ENCODE measurements at places on chromosomes 1 and 21.

- DNase-seq = no peak
Observed at GRCh38 chr1:230268371-230269170, 157.6 kb downstream of the PGBD5 start.

DNA sequence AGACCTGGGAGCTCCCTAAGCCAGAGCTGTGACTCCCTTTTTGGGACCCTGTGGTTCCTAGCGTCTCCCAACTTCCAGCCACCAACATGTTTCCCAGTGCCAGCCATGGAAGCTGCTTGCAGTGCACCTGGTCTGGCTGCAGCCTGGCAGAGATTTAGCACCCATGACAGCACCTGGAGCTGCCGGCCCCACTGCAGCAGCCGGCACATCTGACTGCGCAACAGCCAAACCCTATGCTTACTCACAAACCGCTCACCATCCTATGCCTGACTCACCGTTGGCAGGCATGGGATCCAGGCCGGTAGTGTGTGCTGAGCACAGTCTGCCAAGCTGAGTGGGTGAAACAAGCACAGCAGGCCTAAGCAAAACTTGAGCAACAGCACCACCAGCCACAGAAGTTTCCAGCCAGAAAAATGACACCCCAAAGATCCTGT, 435.9 kb upstream of the PRMT6 start:
- DNase-seq = no peak

DNA sequence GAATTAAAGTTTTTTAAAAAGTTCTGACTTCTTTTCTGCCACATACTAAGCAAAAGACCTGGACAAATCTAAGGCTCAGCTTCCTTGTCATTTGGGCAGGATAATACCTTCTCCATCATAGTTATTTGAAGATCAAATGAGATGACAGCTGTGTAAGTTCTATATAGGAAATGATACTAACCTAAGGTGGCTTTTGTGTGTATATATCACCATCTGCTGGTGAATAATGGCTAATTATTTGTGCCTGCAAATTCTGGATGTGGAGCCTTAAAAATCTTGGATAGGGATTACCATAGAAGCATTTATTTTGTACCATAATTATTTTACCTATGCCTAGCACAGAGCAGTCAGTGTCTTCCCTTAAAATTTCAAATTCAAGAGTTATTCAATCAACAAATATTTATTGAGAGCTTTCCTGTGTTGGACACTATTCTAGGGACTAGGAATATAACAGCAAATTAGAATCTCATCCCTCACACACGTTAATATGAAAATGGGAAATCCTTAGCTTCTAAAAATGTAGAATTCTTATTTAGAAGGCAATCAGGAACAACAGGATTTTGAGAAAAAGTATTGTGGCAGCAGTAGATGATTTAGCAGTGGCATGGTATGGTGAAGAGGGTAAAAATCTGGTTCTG, 89.8 kb downstream of the TMEM200B start:
- no peak for DNase-seq

DNA sequence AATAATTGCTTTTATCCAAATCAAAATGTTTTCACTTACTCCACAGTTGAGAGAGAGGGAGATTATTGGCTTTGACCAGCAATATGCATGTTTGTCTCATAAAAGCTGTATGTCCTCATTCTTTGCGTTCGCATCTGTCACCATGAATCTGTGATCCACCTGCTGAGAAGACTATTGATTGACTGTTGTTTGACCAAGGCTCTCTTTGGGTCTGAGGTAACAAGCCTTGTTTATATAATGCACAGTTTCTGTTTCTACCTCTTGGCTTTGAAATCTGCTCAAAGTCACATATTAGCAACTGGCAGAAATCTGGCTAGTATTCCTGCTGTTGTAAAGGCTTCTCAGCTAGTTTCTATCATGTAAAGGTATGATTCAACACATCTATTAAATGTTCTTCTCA, 157.0 kb downstream of the LYPLAL1 start:
- no peak for DNase-seq

- no peak for DNase-seq
Observed at GRCh38 chr1:9459816-9460407, 79.4 kb upstream of the SLC25A33 start.

DNA sequence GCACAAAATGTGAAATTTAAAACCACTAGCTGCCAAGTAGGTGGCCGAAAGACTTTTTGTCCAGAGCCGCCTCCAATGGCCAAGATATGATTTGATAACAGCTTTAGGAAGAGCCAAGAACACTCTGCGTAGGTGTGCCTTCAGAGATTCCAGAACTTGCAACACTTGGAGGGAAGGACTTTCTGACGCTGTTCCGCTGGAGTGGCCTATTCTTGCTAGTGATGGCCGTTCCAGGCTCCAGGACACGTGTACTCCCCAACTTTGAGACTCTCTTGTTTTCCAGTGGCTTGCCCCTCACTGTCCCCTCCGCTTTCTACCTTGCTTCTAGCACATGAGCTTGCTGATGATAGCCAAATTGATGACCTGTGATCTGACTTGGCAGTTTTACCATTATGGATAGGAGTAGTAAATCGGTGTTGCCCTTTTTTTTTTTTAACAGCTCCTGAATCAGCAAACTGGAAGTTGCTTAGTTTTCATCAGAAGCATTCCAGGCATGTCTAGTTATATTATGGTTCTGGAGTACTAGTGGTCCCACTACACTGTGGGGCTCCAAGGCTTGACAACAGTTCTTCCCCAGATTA, 1.0 kb downstream of the PRDX6 start:
- no peak for DNase-seq

DNA sequence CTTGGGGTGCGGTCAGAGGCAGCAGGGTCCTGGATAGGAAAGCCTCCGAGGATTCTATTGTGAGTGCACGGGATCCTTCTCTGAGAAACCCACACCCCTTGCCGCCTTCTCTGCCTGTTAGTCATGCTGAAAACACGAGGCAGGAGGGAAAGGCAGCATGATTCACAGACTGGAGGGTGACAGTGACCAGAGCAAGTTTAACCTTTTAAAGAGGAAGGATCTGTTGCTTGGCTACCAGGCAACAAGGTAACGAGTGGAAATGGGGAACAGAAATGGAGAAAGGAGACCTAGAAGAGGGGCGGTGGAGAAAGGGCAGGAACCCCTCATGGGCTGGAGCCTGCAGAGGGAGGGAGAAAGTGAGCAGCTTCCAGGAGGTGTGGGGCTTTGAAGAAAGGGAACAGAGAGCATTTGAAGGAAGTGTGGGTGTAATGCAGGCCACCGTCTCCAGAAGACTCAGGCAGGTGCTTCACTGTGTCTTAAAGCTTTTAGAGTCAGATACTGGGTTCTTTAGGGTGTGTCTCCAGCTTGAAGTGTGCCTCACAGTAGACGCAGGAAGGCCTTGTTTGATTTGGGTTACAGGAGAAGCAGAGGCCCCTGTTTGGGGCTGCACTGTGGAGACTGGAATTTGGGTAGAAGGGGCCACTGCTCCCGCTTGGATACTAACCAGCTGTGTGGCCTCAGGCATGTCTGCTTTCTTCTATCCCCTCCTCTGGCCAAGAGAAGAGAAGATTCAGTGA, 19.1 kb downstream of the OPTC start:
- DNase-seq = no peak

DNA sequence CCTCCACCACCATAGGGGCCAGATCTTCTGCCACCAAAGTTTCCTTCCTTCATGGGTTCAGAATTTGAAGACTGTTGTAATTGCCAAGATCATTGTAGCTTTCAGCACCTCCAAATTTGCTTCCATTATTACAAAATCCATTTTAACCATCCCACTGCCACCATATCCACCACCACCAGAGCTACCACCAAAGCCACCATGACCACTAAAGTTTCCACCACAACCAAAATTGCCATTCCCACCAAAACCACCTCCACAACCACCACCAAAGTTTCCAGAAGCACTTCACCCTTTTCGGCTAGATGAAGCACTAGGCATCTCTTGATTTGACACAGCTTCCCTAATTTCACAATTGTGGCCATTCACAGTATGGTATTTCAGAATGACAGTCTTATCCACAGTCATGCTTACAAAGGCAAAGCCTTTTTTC, 45.2 kb downstream of the SLC30A7 start:
- DNase-seq = no peak
